B cell (primary cell): ENCODE measurements at places on chromosomes 2 and 18. TPM values are rescaled to one million over a fixed set of nuclear protein-coding genes. Genes with fewer than 3 reads are reported as not detected.

VAMP5 gene
- 18.0 and 28.6 TPM in 2 replicates for polyA plus RNA-seq

CPO gene
- polyA plus RNA-seq, result 0.10 TPM in 1 of 2 replicates, not detected in the other

RPL37A gene
- polyA plus RNA-seq, result 1,571 and 2,183 TPM in 2 replicates

UGT1A4 gene
- not detected in 2 replicates for polyA plus RNA-seq

SNORC gene
- polyA plus RNA-seq, result 0.91 and 1.5 TPM in 2 replicates

RUFY4 gene
- 0.17 and 0.34 TPM in 2 replicates for polyA plus RNA-seq

DNA sequence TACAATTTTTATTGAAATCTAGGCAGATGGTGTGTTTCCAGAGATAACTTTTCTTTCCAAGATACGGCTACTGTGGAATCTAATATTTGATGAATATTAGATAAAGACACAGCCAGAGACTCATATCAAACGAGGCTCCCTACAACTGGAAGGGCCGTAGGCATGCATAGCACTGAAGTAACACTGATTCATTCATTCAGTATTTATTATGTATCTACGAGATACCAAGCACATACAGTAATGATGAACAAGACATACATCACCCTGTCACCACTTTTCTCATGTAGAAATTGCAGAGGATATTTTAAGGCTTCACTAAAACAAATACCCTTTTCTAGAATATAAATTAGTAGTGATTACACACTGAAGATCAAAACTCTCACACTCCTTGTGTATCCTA lies 74.5 kb downstream of the KCTD18 start:
- no peaks in the 10 kb centered on the region for H3K36me3 ChIP-seq
- H3K4me3 ChIP-seq, result no peak overlapping the region
- H3K4me1 ChIP-seq, result no peaks in the 10 kb centered on the region
- no peak for DNase-seq
- no peaks in the 10 kb centered on the region for H3K27me3 ChIP-seq
- H3K27ac ChIP-seq, result no peak overlapping the region

DNA sequence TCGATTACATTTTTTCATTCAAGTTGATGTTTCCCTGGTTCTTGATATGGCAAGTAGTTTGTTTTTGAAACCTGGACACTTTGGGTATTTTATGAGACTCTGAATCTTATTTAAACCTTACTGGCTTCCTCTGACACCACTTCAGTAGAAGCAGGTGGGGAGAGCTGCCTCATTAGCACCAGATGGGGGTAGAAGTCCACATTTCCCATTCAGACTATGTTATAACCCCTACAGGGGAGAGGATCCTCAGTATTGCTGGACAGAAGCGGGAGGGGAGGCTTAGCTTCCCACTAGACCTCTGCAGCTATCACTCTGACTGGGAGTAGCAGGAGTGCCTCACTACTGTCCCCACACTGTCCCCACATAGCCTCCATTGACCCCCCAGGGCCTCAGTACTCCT lies 145.3 kb upstream of the SLC35G4 start:
- no peaks in the 10 kb centered on the region for H3K36me3 ChIP-seq
- H3K4me3 ChIP-seq, result no peak overlapping the region
- H3K27ac ChIP-seq, result no peak overlapping the region
- H3K27me3 ChIP-seq, result no peaks in the 10 kb centered on the region
- DNase-seq, result no peak
- H3K4me1 ChIP-seq, result no peaks in the 10 kb centered on the region

GRCh38 chr2:46353509-46353908 lies 56.3 kb downstream of the EPAS1 start:
- peaks cover 11% of the 10 kb centered on the region for H3K4me1 ChIP-seq
- no peak for DNase-seq
- no peak overlapping the region for H3K27ac ChIP-seq
- no peak overlapping the region for H3K4me3 ChIP-seq

DNA sequence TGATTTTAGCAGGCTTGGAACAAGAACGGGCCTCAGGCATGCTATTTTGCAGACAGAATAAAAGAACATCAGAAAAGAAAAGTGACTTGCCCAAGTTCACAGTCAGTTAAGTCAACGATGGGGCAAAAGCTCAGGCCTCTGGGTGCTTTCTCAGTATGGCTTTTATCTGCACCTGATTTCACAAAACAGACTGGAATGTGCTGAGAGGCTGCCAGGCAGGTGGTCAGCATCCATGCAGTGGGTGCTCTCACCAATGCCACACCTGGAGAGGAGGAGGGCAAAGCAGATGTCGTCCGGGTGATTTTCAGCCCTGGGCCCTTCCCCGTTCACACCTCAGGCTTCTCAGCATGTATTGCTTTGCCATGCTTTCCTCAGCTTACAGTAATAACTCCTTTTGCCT lies 854.6 kb downstream of the RNF144A start:
- H3K27me3 ChIP-seq, result peaks cover 2% of the 10 kb centered on the region
- H3K27ac ChIP-seq, result no peak overlapping the region

- H3K4me3 ChIP-seq, result no peak overlapping the region
- no peaks in the 10 kb centered on the region for H3K4me1 ChIP-seq
- no peak overlapping the region for H3K27ac ChIP-seq
- DNase-seq, result no peak
Observed at GRCh38 chr2:36277881-36278523, 77.6 kb upstream of the CRIM1 start.

DNA sequence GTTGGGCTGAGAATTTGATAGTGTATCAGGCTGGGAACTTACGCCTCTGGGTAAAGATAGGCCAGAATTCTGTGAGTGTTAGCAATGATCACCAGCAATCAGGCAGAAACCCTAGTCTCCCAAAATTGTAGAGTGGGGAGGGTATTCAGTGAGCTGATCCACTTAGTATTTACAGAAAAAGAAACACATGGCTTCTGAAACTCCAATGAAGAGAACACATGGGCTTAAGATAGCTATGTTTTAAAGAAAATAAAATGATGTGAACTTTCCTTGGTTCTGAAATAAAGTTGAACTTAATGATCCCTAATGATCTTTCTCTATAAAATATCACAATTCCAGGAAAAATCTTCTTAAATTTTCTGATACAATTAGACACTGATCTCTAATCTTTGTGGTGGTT lies 472.8 kb downstream of the DCC start:
- H3K4me1 ChIP-seq, result no peaks in the 10 kb centered on the region
- DNase-seq, result no peak
- no peaks in the 10 kb centered on the region for H3K36me3 ChIP-seq

- no peak for DNase-seq
- H3K27me3 ChIP-seq, result no peaks in the 10 kb centered on the region
- no peak overlapping the region for H3K4me3 ChIP-seq
- H3K27ac ChIP-seq, result no peak overlapping the region
- no peaks in the 10 kb centered on the region for H3K36me3 ChIP-seq
Observed at GRCh38 chr2:159612255-159612901, 4.0 kb downstream of the BAZ2B start.

GRCh38 chr2:74700643-74701372 lies 46.8 kb downstream of the SEMA4F start:
- H3K36me3 ChIP-seq, result no peaks in the 10 kb centered on the region
- H3K4me1 ChIP-seq, result no peaks in the 10 kb centered on the region
- no peak overlapping the region for H3K4me3 ChIP-seq
- no peak overlapping the region for H3K27ac ChIP-seq

GRCh38 chr2:20222769-20223406 lies 2.0 kb downstream of the SDC1 start:
- no peak for DNase-seq
- H3K4me1 ChIP-seq, result peaks cover 18% of the 10 kb centered on the region
- H3K4me3 ChIP-seq, result no peak overlapping the region
- no peaks in the 10 kb centered on the region for H3K36me3 ChIP-seq
- H3K27ac ChIP-seq, result no peak overlapping the region

GRCh38 chr2:24024018-24024417 lies 14.1 kb downstream of the MFSD2B start:
- no peak overlapping the region for H3K27ac ChIP-seq
- peaks cover 20% of the 10 kb centered on the region for H3K36me3 ChIP-seq
- no peak for DNase-seq
- no peak overlapping the region for H3K4me3 ChIP-seq
- H3K4me1 ChIP-seq, result no peaks in the 10 kb centered on the region

- no peak overlapping the region for H3K4me3 ChIP-seq
- no peaks in the 10 kb centered on the region for H3K27me3 ChIP-seq
- H3K27ac ChIP-seq, result no peak overlapping the region
Observed at GRCh38 chr2:101658387-101658786, 39.1 kb upstream of the MAP4K4 start.

GRCh38 chr2:59176737-59177136 lies 935.6 kb upstream of the FANCL start:
- no peak overlapping the region for H3K4me3 ChIP-seq
- H3K36me3 ChIP-seq, result no peaks in the 10 kb centered on the region
- DNase-seq, result no peak
- H3K27me3 ChIP-seq, result no peaks in the 10 kb centered on the region
- no peaks in the 10 kb centered on the region for H3K4me1 ChIP-seq

GRCh38 chr2:213034585-213034984 lies 116.8 kb downstream of the IKZF2 start:
- H3K36me3 ChIP-seq, result peaks cover 2% of the 10 kb centered on the region
- peaks cover 40% of the 10 kb centered on the region for H3K4me1 ChIP-seq
- DNase-seq, result peak; percentile 21
- no peak overlapping the region for H3K27ac ChIP-seq
- no peak overlapping the region for H3K4me3 ChIP-seq

DNA sequence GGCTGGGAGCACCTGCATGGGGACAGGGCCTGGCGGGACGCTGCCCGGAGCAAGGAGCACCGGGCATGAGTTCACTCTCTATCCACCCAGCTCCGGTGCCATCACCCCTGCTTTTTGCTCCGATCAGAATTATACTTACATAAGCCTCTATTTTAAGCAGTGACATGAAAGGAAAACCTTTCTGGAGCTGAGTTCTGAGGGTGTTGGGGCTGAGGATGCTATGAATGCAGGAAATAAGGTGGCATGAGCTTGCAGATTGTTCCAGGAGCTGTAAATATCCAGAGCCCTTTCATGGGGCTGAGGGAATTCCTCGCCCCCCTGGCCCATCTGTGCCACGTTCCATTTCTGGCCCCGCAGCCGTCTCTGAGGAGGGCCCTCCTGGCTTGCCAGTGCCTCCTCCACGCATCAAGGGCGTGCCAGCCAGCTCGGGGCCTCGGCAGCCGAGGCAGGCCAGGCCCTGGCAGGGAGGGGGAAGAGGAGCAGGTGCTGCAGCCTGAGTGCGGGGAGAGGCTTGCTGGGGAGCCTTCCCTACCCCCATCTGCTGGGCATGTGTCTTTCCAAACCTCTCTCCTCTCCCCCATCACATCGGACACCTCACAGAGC lies 91.7 kb upstream of the MCFD2 start:
- H3K27ac ChIP-seq, result no peak overlapping the region
- H3K27me3 ChIP-seq, result no peaks in the 10 kb centered on the region
- no peak for DNase-seq
- no peak overlapping the region for H3K4me3 ChIP-seq

- H3K27ac ChIP-seq, result no peak overlapping the region
- DNase-seq, result no peak
- H3K4me1 ChIP-seq, result no peaks in the 10 kb centered on the region
- H3K36me3 ChIP-seq, result no peaks in the 10 kb centered on the region
- H3K27me3 ChIP-seq, result no peaks in the 10 kb centered on the region
- no peak overlapping the region for H3K4me3 ChIP-seq
Observed at GRCh38 chr2:238562446-238562845, 135.7 kb downstream of the ASB1 start.

GRCh38 chr2:170180031-170180566 lies 2.2 kb downstream of the MYO3B start:
- no peaks in the 10 kb centered on the region for H3K4me1 ChIP-seq
- H3K27me3 ChIP-seq, result no peaks in the 10 kb centered on the region
- no peak for DNase-seq
- no peaks in the 10 kb centered on the region for H3K36me3 ChIP-seq
- H3K27ac ChIP-seq, result no peak overlapping the region

DNA sequence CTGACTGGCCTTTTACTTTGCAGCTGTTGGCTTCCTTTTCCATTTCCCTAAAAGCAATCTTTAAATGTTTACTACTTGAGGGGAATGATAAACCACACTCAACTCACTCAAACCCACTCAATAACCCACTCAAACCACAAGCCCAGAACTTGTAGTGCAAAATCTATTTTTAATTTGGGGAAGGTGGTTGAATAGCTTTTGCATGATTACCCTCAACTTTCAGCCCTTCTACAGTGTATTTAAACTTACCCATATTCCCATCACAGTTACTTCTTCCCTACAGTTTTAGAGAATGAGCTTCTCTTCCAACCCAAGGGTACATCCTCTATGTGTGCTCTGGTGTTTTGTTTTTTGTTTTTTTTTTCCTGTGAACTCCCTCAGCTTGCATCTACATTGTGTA lies 636.1 kb downstream of the TDRD15 start:
- H3K4me1 ChIP-seq, result no peaks in the 10 kb centered on the region
- no peaks in the 10 kb centered on the region for H3K36me3 ChIP-seq
- no peak overlapping the region for H3K27ac ChIP-seq
- H3K4me3 ChIP-seq, result no peak overlapping the region
- no peak for DNase-seq

- H3K4me3 ChIP-seq, result no peak overlapping the region
- H3K4me1 ChIP-seq, result no peaks in the 10 kb centered on the region
- no peaks in the 10 kb centered on the region for H3K27me3 ChIP-seq
- no peaks in the 10 kb centered on the region for H3K36me3 ChIP-seq
- H3K27ac ChIP-seq, result no peak overlapping the region
Observed at GRCh38 chr2:112618383-112618782, 27.4 kb upstream of the SLC20A1 start.

DNA sequence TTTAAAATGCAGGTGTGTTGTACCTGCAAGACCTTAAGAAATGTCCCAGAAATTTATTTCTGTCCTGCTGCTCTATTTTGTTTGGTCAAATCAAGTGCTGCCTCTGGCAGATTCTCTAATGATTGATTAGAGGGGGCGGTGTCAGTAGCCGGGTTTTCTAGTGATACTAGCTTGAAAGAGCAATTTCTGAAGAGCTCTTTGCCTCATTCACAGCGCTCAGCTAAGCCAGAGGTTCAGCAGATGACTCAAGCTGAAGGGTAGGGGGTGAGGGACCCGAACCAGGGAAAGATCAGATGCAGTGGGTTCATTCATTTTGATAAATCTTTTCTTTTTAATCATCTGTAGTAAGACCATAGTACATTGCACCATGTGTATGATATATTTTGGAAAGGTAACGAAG lies 15.0 kb downstream of the ZBTB7C start:
- H3K27me3 ChIP-seq, result no peaks in the 10 kb centered on the region
- H3K36me3 ChIP-seq, result no peaks in the 10 kb centered on the region
- H3K4me3 ChIP-seq, result no peak overlapping the region

DNA sequence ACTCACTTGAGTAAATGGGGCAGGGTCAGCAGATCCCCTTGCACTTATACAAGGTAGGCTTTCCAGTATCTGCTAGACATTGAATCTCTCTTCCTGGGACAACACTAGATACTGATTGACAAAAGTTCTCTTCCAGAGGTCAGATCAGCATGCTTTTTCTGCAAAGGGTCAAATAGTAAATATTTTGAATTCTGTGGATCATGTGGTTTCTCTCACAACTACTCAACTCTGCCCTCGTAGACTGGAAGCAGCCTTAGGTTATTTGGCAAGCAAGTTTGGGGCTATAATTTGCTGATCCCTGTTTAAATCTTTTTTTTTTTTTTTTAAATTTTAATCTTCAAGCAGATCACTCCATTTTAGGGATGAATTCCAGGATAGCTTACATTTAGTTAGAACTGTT lies 17.4 kb upstream of the NABP1 start:
- H3K4me3 ChIP-seq, result no peak overlapping the region
- H3K4me1 ChIP-seq, result no peaks in the 10 kb centered on the region
- no peaks in the 10 kb centered on the region for H3K27me3 ChIP-seq
